NCI-H1436 treated with DMSO at 0.1 percent for 48 hours (cell line): ENCODE measurements at places on chromosomes 6 and 20.

GRCh38 chr20:39109933-39110818 lies 148.0 kb downstream of the DHX35 start:
- no peak for DNase-seq

GRCh38 chr6:154478021-154478700 lies 32.3 kb downstream of the CNKSR3 start:
- DNase-seq, result no peak

- DNase-seq, result no peak
Observed at GRCh38 chr6:13614126-13614925, 809 bp upstream of the NOL7 start.

- DNase-seq, result no peak
Observed at GRCh38 chr6:37625591-37626374, 71.9 kb downstream of the MDGA1 start.

DNA sequence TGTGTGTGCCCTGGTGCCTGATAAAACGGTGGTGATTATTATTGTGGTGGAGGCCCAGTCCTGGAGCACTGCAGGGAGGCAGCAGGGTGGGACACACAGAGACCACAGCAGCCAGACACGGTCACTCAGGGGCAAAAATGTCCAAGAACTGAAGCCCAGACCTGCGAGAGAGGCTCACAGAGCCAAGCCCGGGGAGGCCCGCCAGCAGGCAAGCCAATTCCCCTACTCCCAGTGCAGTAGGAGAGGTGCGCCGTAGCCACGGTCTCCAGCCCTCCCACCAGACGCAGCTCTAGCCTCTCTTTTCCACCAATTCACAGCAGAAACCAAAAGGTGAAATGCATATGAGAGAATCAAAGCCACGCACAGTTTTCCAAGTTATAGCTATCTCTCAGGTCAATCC lies 179.4 kb upstream of the TAB2 start:
- DNase-seq, result no peak

GRCh38 chr6:25061289-25061936 lies 125.7 kb upstream of the RIPOR2 start:
- DNase-seq, result no peak

DNA sequence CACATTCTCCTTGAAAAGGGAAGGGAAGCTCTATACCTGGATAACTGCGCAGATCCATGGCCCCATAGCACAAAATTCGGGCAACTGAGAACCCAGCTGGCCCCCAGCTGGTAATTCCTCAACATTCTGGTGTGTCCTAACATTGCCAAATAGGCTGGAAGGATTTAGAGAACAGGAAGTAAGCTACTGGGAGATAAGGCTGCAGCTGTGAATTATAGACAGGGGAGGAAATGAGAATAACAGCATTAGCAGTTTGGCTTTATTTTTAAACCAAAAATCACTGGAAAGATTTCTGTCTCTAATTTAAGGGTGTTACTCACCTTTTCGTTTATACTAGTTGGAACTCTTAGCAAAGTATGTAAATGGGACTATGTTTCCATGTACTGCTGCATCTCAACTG lies 97.2 kb downstream of the TULP4 start:
- DNase-seq, result no peak

- no peak for DNase-seq
Observed at GRCh38 chr6:27078734-27079357, 168.7 kb upstream of the PRSS16 start.

- DNase-seq, result no peak
Observed at GRCh38 chr6:42522036-42522435, 41.8 kb upstream of the UBR2 start.

DNA sequence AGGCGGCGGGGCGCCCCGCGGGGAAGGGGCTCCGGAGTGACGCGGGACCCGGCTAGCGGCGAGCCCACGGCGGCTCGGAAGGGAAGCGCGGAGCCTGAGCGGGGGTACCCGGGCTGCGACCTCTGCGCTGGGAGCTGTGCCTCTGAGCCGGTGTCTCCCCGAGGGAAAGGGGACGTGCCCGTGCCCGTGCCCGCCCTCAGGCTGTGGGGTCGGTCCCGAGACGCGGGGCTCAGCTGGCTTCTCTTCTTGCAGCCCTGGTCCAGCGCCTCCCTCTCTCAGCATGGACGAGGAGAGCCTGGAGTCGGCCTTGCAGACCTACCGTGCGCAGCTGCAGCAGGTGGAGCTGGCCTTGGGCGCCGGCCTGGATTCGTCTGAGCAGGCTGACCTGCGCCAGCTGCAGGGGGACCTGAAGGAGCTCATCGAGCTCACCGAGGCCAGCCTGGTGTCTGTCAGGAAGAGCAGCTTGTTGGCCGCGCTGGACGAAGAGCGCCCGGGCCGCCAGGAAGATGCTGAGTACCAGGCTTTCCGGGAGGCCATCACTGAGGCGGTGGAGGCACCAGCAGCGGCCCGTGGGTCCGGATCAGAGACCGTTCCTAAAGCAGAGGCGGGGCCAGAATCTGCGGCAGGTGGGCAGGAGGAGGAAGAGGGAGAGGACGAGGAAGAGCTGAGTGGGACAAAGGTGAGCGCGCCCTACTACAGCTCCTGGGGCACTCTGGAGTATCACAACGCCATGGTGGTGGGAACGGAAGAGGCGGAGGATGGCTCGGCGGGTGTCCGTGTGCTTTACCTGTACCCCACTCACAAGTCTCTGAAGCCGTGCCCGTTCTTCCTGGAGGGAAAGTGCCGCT lies 686 bp downstream of the ZGPAT start:
- no peak for DNase-seq

- DNase-seq, result no peak
Observed at GRCh38 chr6:116762235-116762634, 3.3 kb downstream of the FAM162B start.

DNA sequence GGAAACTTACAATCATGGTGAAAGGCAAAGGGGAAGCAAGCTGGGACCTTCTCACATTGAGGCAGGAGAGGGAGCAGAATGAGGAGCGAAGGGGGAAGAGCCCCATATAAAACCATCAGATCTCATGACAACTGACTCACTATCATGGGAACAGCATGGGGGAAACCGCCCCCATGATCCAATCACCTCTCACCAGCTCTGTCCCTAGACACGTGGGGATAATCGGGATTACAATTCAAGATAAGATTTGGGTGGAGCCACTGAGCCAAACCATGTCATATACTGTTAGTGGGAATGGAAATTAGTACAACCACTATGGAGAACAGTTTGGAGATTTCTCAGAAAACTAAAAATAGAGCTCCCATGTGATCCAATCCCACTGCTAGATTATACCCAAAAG lies 163.7 kb downstream of the MANEA start:
- no peak for DNase-seq

GRCh38 chr6:43838276-43839036 lies 68.4 kb downstream of the VEGFA start:
- no peak for DNase-seq

DNA sequence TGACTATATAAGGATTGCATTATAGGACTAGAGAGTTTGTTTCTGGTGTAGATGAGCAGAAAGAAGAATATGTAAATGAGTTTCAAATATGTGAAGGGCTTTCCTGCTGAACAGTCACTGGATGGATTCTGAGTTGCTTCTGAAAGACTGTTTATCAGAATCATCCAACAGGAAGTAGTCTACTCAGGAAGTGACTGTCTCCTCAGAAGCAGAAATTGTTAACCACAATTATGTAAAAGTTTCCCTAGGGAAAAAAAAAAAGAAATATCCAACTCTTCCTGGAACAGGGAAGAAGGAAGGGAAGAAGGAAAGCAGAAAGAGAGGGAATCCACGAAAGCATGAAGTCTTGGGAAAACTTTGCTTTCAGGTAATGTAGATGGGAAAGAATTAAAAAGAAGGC lies 138.9 kb downstream of the TENT5A start:
- no peak for DNase-seq

DNA sequence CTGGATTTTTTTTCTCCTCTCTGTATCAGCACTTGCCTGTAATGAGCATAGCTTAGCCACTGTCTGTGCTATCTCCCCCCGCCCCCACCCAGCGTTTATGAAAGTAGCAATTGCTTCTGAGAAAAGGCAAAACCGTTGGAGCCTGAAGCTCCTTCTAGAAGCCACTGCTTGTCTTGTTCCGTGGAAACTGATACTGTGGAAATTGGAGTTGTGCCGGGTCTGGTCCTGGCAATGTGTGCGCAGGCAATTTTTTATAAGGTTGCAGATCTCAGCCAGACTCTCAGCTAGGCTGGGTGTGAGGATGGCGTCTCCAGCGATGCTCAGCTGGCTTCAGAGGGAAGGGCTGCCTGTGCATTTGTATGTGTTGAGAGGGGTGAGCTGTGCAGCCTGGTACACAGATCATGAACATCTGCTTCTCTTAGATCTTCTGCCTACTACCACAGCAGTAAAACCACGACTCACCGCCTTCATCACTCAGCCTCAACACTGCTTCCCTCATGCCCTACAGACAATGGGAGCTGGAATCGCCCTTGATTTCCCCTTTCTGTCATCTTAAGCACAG lies 72.4 kb upstream of the GTSF1L start:
- no peak for DNase-seq

DNA sequence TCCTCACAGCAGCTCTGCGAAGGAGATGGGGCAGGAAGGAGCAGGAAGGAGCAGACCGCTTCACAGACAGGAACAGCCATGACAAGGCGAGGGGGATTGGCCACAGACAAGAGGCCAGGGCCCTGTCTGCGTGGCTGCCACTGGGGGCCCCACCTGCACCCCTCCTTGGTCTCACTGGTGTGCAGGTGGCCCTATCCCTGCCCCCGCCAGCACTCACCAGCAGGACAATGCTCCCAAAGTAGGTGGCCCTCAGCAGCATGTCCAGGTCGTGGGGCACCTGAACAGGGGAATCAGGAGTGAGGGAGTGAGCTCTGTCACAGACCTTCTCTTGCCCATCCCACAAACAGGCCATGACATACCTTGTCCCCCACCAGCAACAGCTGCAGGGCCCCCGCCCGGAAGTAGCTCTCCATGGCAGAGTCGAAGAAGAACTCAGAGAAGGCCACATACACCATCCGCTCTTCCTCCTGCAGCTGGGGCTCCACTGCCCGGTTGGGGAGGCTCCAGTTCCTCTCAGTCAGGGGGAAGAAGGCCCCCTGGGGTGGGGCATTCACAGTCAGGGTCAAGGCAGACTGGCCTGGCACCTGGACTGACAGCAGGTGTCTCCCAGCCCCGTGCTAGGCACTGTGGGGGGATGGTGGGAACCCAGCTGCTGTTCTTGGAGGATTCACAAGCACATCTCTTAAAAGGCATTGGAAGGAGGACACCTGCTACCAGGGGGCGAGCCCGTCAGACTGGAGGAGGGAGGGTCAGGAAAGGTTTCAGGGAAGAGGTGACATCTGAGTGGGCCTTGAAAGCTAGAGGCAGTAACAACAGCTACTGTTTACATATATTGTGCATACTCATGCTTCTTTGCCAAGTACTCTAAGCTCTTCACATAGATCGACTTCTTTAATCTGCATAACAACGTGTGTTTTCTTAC lies 7.1 kb downstream of the PLTP start:
- DNase-seq, result no peak

- no peak for DNase-seq
Observed at GRCh38 chr20:6769903-6770785, 2.7 kb downstream of the BMP2 start.

- DNase-seq, result no peak
Observed at GRCh38 chr20:25018425-25018824, 25.9 kb upstream of the APMAP start.

DNA sequence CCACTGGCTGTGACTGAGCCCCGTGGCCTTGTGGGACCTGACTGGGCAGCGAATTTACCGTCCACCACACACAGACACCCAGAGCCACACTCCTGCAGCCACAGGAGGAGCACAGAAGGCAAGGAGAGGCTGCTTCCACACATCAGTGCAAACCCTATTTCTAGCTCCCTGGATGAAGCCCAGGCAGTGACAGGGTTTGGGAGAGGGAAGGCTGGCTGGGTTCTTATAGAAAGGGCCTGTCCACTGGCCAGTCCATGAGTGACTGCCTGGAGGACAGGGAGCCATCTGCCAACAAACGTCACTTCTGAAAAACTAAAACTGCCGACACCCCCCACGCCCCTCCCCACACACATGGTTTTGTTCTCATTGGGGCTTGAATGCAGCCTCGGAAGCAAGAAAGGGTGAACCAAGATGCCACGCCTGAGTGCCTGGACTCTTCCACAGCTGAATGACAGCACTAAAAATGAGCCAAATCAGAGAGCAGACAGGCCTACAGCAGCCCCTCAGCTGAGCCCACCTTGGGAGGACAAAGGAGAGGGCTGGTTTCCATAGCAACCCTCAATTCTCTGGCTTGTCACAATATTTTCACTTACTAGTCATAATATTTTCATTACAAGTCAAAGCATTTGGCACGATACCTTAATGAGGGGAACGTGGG lies 38.4 kb downstream of the RRBP1 start:
- DNase-seq, result no peak

DNA sequence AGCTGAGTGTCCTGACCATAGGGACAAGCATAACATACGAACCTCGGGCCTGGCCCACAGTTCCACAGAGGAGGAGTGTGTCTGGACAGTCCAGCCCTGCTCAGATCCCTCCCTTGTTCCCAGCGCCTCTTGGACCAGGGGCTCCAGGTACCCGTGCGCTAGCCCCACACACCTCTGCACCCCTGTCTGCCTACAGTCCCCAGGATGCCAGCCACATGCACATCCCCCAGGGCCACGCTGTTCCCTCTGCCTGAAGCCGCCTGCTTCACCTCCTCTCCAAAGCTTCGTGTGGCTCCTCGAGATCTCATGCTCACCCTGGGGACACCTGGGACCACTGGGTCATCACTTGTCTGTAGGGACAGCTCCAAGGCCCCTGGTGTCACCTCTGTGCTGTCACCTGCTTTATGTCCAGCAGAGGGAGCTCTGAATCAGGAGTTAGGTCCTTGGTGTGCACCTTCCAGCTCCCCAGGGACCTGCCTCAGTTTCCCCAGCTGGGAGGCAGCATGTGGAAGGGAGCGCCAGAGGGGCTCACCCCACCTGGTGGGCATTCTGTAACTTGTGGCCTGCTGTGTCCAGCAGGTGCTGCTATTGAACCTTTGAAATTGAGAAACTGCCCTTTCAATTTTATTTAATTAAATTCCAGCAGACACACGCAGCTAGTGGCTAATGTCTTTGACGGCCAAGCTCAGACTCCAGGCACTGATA lies 7.3 kb upstream of the YTHDF1 start:
- no peak for DNase-seq

DNA sequence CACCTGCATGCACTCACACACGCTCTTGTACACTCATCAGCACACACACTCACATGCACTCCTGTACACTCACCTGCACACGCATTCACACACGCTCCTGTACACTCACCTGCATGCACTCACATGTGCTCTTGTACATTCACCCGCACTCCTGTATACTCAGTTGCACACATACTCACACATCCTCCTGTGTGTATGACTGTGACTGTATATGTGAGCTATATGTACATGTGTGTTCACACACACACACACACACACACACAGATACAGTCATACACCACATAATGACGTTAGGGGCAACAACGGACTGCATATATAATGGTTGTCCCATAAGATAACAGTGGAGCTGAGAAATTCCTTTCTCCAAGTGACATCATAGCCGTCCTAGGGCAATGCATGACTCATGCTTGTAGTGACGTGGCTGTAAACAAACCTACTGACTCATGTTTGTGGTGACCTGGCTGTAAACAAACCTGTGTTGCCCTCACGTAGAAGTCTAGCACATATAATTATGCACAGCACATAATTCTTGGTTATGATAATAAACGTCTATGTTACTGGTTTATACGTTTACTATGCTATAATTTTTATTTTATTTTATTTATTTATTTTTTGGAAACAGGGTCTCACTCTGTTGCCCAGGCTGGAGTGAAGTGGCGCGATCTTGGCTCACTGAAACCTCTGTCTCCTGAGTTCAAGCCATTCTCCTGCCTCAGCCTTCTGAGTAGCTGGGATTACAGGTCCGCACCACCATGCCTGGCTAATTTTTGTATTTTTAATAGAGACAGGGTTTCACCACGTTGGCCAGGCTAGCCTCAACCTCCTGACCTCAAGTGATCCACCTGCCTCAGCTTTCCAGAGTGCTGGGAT lies 22.8 kb upstream of the TAF4 start:
- DNase-seq, result no peak
